ENCODE measurements at places on chromosomes 2 and 18.
A peak's percentile ranks its signal among the peaks of the same experiment; 100 is the strongest.

DNA sequence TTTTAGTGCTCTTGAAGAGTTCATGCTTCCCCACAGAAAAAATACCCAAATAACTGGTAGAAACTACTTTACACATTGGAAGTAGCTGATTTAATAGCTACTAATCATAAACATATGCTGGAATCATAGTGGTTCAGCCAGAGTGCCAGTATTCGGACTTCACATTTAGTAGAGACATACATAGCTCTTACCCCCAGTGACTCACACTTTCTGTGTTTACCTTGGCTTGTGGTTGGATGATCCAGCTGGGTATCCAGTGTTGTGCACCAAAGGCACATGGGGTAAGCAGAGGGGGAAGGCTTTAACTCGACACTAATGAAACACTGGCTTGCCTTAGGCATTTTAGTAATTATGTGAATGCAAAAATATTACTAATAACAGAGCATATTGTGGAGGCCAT is 18.1 kb downstream of the ARHGAP28 start:
- DNase-seq = no peak

- no peak for DNase-seq
Measured at GRCh38 chr2:102253140-102253752, 58.1 kb upstream of the IL1RL1 start.

- no peak for DNase-seq
Measured at GRCh38 chr2:144357623-144358373, 162.1 kb downstream of the ZEB2 start.

DNA sequence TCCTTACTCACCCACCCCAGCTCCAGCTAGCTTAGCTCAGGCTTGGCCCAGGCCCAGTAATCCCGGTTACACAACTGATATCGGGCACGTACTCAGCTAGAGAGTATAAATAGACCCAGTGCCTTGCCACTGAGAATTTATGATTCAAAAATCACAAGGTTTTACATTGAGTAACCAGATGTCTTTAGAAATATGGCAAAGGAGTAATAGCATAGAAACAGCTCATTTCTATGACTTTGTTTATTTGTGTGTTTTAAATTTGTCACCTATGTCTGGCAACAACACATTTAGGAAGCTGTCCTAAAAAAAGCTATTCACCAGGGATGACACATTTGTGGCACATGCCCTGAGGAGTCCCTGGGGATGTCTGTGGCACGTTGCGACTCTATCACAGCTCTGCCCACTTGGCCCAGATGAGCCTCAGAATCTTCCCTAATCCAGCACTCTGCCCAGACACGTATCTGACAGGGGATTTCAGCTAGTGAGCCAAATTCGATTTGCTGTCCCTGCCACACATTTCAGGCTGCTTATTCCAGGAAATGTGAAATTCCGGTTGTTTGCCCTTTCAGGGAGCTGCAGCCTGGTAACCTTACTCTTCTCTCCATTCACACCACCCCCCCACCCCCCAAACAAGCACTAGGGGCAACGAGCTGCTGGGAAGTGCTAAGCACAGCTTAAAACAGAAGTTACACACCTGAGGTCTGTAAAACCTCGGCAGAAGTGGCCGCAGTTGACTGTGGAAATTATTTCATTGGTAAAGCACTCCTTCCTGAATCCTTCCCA is 85.4 kb upstream of the ZCCHC2 start:
- DNase-seq = no peak

DNA sequence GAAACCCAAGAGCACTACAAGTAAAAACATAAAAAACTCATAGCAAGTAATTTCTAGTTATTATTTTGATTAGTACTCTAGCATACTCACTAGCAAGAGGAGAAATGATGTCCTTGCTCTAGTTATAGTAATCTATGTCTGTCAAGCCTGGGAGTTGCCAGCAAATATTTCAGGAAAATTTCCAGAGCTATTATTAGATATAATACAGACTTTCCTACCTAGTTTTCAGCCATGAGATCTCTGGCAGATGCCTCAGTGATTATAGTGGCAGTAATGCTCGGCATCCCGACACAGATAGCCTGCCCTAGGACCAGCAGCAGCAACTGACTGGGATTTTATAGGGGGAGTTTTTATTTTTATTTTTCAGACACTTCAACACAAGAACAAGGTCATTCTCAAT is 224.4 kb downstream of the ZNF385B start:
- DNase-seq = no peak

DNA sequence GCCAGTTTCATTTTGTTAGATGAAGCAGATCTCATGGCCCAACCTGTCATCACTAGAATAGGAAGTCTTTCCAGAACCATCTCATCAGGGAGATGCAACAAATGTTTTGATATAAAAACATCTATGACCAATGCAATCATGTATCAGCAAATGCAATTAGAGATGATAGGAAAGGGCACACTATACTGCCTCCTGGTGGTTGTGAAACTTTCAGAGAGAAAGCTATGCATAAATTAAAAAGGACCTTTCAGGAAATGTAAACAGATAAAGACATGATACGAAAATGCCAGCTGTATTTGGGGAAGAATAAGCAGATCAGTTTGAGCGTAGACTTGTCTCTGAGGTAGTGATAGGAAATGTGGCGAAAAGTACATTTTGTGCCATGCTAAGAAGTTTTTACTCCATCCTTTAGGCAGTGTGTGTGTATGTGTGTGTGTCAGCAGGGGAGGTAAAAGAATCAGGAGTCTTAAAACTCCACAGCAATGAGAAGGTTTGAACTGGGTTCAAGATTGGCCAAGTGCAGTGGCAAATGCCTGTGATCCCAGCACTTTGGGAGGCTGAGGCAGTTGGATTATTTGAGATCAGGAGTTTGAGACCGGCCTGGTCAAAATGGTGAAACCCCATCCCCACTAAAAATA is 479.3 kb downstream of the CPS1 start:
- DNase-seq = peak; percentile 53

DNA sequence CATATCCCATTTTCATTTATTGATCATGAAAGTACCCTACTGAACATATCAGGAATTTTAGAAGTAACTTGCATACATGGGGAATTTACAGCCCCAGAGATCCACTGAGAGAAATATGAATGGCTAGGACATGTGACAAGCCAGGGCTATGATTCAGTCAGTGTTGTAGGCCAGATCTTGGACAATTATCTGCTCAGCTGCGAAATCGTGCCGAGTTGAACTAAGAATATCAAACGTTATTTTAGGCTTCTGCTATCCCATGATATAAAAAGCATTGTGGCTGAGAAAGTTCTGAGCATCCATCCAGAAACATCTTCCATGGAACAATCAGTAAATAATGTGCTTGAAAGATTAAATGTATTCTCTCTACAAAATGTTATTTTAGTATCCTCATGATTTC is 85.7 kb upstream of the UNC80 start:
- no peak for DNase-seq

GRCh38 chr2:48310581-48310980 is 219.4 kb upstream of the STON1 start:
- no peak for DNase-seq

DNA sequence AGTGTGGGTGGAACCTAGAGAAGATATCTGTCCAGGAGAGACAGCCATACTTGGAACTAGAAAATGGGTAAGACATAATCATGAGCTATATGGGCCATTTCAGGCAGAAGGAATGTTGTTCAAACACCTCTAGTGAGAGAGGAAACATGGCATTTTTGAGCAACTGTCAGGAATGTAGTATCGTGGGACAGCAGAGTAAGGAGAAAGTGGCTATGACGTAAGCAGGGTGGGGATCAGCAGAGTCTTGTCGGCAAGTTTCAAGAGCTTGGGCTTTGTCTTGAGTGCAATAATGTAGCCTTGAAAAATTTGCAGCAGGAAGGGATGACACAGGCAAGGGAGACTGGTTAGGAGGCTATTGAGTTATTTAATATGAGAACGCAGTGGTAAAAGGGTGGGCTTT is 20.4 kb downstream of the SERPINB7 start:
- DNase-seq = no peak

DNA sequence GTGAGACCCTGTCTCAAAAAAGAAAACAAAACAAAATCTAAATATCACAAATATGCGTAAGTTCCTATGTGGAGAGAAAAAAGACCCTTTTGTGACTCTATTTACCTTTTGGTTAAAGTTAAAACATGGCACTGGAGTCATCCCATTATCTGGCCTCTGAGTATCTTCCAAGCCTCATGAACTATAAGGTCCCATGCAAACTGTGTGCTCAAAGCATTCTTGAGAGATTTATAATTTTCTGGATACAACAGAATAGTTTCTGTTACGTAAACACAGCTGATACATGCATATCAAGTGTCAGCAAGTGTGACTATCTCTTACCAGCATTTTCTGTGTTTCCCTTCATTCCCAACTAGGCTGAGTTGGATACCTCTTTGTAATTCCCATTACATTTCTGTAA is 8.8 kb upstream of the NOSTRIN start:
- DNase-seq = no peak

GRCh38 chr2:189252991-189253675 is 73.6 kb upstream of the COL5A2 start:
- DNase-seq = no peak

GRCh38 chr2:161223139-161223732 is 63.0 kb downstream of the TANK start:
- DNase-seq = peak; percentile 41

- DNase-seq = peak; percentile 70
Measured at GRCh38 chr2:25030702-25031101, 11.2 kb upstream of the EFR3B start.

GRCh38 chr18:78587626-78588600 is 391.7 kb upstream of the SALL3 start:
- no peak for DNase-seq

GRCh38 chr2:191189112-191189635 is 38.4 kb upstream of the STAT4 start:
- no peak for DNase-seq

- peak; percentile 24 for DNase-seq
Measured at GRCh38 chr2:199431746-199432213, 26.0 kb downstream of the SATB2 start.

DNA sequence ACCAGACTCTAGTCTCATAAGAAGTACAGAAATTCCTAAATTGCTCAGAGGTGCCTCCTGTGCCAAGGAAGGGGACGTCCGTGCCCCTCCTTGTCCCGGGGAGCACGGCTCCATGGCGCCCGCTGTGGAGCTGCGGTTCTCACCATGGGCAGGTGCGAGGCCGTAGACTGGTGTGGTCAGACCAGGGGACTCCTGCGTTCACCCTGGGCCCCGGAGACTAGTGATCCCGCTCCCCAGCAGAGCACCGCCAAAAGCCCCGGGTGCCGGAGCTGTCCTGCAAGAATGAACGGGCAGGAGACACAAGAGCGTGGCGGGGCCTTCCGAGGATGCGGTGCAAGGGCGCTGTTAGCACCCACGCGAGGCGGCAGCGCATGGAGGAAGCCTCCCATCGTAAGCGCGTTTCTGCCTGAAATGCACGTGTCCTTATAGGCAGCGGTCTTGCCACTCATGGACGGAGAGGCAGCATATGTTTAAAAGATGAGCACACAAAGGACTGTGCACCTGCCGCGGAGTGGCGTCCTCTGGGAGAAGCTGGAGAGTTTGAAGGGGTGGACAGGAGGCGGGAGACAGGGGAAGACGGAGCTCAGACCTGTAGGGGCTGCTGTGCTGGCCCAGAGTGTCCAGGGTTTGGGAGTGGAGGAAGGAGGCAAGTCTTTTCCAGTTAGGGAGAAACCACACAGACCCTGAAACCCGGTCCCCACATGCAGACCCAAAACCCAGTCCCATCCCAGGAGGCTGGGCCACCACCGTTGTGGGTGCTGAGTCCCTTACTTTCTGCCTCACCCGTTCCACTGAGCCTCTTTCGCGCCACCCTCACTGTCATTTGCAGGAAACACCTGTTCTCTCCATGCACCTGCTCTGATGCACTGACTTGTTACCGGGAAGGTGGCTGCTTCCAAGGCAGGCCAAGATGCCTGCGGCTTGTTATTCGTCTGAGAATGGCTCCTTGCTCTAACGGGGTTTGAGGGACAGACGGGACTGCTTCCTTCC is 7.5 kb upstream of the KCNG2 start:
- DNase-seq = no peak

GRCh38 chr2:137228566-137228965 is 463.2 kb downstream of the THSD7B start:
- no peak for DNase-seq

DNA sequence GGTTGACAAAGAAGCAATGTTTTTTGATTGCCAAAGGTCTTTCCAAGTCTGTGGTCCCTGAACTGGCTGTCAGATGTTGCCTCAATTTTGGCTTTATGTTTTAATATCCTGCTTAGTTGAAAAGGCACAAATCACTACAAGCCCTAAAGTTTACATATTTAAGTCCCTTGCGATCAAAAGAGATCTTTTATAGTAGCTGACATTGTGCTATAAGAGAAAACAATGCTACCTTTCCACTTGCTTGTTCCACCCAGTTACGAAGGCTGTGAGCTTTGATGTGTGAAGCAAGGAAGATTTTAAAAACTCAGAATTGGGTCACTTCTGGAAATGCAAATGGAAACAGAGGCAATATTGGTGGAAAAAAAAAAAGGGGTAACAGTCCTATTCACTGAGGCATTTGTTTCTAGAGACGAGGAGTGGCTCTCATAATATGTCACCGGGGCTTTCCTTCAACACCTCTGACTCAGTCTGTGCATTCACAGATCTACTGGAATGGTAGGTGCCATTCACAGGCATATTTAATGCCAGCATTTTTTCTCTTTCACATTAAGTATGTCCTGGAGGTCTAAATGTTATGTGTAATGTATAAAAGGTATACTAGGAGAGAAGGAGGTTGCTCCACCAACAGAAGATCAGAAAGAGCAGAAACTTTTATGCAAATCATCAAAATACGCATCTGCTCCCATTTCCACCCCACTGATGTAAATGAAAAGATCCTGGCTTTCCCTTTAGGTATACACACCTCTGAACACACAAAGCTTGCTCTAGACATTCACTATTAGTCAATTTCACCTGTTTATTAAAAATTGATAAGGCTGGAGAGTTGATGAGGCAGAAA is 91.8 kb downstream of the TGIF1 start:
- no peak for DNase-seq

DNA sequence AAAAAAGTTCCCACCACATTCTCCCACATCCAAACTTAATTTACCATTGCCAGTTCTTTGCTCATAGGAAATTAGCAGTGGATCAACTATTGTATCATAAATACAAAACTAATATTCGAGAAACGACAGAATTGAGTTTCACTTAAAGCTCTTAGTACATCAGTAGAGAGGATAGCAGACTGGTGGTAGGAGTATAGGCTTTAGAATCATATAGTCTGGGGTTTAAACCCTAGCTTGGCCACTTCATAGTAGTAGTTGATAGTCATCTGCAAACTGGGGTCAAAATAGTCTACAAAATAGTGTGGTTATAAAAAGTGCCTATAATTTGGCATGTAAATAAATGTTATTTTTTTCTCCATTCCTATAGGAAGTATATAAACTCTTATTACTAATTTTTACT is 30.9 kb downstream of the PIK3C3 start:
- DNase-seq = no peak

GRCh38 chr2:65116645-65117044 is 13.3 kb downstream of the RAB1A start:
- no peak for DNase-seq
